ENCODE measurements at places on chromosomes 5 and 9. TPM values are rescaled to one million over a fixed set of nuclear protein-coding genes. Genes with fewer than 3 reads are reported as not detected.

The SLC46A2 gene
- total RNA-seq = under 0.01 TPM

The ANKH gene
- total RNA-seq = 14.0 TPM

- no peak for DNase-seq
Observed at GRCh38 chr9:2790466-2790865, 53.4 kb downstream of the PUM3 start.

- no peak for DNase-seq
Observed at GRCh38 chr9:78033870-78034269, 2.3 kb upstream of the GNAQ start.

DNA sequence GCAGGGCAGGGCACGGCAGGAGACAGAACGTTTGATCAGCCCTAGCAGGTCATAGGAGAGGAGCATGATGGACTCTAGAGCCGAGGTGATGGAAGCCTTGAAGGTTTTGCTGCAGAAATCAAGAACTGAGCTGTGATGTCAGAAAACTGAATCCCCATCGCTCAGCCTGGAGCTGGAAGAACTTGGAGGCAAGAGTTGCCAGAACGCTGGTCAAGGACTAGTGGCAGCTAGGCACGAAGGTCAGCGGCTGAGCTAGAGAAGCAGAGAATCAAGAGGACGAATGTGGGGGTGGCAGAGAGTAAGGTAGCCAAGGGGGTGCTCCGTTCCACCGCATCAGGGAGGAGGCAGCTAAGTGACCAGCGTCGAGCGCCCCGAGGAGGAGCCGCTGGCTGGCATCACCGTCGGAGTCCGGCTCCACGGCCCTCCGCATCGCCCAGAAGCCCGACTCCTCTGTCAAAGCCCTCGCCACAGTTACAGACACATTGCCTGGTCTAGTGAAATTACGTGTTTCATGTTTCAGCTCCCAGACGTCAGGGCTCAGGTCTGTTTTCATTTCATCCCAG lies 1.2 kb upstream of the GALNT10 start:
- no peak for DNase-seq

DNA sequence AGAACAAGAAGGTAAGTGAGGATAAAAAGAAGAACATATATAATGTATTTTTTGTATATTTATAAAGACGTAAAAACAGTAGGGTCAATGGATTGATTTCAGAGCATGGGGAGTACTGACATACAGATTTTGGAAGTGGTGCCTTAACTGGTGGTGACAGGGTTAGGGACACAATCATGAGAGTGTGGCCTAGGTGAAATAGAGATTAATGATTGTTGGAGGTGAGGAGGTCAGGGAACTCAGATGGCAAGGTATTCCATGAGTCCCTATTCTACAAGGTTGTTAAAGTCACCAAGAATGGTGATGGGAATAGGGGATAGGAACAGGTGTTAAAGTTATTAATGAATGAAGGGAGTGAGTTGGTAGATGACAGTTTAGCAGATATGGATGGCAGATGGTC lies 210.8 kb downstream of the SEMA6A start:
- DNase-seq = no peak

The LPCAT1 gene
- 27.5 TPM for total RNA-seq

Data from hematopoietic multipotent progenitor cell (in vitro differentiated cells).